ENCODE measurements at places on chromosomes 3 and 15. TPM values are rescaled to one million over a fixed set of nuclear protein-coding genes. Genes with fewer than 3 reads are reported as not detected.
A peak's percentile ranks its signal among the peaks of the same experiment; 100 is the strongest.

DNA sequence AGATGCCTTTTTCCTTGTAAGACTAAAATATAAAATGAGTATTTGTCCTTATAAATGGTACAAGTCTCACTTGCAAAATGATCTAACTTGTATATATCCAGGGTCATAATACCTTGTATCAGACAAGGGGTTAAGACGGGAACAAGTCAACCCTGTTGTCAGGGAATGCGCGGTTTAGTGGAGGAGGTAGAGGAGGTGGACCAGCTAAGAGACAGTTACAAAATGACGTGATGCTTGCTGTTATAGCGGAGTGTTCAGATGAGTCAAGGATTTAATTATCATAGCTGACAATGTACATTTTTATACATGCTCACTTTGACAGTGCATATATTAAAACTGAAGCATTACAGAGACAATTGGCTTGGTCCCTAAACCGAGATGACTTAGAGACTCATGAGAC is 26.8 kb upstream of the KLHL25 start:
- no peak for DNase-seq

DNA sequence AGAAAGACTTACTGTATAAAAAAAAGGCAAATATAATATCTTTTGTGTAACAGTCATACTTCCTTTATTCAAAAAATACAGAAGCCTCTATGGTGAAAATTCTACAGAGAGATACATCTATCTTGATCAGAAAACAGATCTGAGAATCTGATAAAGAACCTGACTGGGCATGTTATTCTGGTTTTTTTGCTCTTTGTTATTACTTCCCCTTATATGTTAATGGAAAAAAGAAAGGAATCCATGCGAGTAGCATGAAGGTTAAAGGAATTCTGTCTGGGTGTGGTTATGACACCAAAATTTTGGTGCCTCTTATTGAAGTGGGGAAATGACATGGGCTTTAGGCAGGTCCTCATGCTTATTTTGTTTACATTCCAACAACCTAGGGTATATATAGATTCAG is 81.7 kb downstream of the BCHE start:
- no peak for DNase-seq

DNA sequence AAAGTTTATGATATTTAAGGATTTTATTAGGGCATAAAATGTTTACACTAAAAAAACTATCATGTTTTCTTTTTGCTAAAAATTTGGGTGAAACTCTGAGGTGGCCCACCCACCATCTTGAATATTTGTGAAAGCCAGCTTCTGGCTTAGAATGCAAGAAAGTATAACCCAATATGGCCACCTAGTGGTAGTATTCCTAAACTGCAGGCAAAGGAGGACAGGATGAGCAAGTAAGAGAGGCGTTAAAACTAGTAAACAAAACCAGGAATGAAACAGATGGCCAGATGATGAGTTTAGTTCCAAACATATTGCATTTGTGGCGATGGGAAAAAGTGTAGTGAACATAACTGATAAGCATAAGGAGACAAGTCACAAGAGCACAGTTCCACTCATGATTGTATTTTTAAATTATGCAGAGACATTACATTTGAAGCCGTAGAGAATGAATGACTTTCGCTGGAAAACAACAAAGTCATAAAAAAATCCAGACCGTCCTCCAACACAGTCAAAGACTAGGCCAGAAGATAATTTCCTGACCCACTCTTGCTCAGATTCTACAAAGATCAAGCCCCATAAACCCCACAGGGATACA is 103.3 kb upstream of the PRTG start:
- peak; percentile 82 for DNase-seq

DNA sequence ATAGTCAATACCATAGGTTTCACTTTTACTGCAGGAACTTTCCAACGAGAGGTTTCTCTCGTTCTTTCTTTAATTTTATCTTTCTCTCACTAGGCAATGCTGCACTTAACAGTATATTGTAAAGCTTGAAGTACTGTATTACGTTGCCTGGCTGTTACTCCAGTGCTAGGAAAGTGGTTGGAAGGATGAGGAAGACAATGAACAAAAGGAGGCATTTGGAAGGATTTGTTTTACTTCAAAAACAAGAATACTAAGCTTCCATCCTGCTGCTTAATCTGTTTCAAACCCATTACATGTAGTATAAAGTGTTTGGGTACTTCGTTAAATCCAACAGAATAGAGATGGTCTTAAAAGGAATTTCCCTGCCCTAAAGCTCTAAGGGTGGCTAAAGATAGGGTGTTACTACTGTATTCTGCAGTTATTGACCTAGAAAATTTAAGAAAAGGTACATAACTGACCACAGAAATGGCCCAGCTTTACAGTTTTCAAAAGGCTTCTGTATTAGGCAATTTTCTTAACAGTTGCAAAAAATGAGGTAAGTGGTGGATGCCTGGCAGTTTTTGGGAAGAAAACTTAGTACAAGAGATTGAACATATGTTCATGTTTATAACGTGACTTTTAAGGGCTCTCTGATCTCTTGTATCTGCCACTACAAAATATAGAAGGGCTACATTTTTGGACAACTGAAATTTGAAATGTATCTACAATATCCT is 785 bp upstream of the IFT57 start:
- DNase-seq = no peak

- no peak for DNase-seq
These were observed 224.7 kb upstream of the TBC1D5 start for GRCh38 chr3:17967111-17967510.

- no peak for DNase-seq
These were observed 8.3 kb upstream of the TM4SF4 start for GRCh38 chr3:149466192-149466591.

ITIH1 gene
- not detected for total RNA-seq

DNA sequence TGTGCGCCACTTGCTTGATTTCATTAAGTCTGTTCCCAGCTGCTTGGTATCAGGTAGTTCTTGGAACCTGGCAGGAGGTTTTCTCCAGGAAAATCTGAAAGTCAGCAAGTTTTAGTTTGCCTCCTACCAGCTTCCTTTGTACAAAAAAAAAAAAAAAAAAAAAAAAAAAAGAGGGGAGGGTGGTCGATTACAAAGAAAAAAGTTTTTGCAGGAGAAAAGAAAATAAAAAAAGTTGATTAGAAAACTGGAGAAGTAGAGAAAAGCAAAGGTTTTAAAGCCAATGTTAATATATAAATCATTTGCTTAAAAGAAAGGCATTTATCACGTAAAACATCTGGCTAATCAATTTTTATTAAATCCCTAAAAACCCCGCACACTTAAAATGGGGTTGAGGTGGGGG is 5.9 kb downstream of the EPHA3 start:
- no peak for DNase-seq

DNA sequence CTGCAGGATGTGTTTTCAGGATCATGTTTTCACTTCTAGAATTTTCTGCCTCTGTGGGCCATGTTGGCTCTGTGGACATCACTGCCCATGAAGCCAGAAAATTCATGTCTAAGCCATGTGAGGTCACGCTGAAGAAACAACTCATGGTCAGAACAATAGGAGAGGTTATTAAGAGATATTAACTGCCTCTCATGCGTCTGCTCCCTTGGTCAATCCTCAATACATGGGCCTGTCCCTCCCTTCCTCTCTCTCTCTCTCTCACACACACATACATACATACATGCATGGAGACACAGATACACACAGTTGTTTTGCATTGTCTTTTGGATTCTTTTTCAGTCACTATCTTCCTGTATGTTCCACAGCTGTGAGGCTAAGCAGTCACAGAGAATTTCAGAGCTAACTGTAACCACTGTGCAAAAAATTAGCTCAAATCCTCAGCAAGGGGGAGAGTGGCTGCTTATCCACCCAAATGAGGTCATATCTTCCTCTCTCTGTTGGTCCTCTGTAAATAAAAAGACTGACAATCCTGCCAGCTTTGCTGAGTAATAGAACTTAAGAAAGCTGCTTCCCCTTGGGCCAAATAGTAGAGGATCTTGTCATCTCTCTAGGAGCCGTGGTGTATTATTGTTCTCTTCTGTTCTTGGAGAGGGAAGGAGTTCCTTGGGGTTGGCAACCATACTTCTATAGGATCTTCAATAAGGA is 45.6 kb downstream of the LRTM1 start:
- DNase-seq = no peak

MELTF gene
- total RNA-seq = 0.40 TPM

EPHB1 gene
- 4.2 TPM for total RNA-seq

SLCO2A1 gene
- 7.9 TPM for total RNA-seq

- peak; percentile 84 for DNase-seq
These were observed 457.5 kb upstream of the ALCAM start for GRCh38 chr3:104909198-104909597.

GRCh38 chr3:10524799-10525301 is 19.5 kb upstream of the ATP2B2 start:
- no peak for DNase-seq

- DNase-seq = peak; percentile 88
These were observed 78.7 kb upstream of the TGFBR2 start for GRCh38 chr3:30527720-30528119.

CD200R1 gene
- not detected for total RNA-seq

GRCh38 chr3:69865925-69866679 is 126.8 kb downstream of the MITF start:
- DNase-seq = no peak

DNA sequence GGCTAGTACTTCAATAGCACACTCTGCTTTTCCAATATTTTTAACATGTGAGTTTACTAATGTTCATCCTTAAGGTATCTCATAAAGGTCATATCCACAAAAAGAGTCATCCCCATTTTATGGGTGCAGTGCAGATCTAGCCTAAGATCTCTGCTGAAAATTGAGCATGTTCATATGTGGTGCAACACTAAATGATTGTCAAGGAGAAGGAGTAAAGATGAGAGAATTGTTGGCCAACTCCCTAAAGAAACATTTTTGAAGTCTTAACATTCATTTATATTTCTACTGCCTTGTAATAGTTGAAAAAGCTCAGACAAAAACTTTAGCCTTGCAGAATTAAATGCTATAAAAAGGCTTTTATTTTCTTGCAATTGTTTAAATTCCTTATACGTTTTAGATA is 1159.6 kb downstream of the TBL1XR1 start:
- DNase-seq = no peak

DNA sequence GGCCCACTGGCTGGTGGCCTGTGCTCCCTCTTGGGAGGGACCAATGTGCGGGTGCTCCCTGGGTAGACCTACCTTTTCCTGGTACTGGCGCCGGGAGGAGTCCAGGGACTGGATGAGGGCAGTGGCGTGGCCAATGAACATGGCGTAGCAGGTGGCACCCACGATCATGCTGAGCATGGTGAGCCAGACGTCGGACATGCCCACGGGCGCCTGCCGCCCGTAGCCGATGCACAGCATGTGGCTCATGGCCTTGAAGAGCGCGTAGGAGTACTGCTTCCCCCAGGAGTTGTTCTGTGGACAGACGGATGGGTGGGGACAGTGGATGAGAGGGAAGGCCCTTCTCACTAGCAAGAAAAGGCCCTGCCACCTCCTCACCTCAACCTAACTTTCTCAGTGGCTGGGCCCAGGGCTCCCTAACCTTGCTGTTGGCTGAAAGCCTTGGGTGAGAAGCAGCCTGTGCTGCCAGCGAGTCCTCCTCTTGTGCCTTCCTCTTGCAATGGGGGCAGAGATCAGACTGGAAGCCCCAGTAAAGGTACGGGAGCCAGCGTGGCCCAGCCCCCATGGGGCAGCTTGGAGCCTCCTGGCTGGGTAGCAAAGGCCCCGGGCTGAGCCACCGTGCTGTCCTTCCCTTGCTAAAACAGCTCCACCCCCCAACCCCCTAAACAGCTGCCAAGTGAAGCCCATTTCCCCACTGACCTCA is 39.1 kb downstream of the HCN4 start:
- DNase-seq = no peak

- DNase-seq = no peak
These were observed 72.6 kb upstream of the NSMCE3 start for GRCh38 chr15:29342201-29342600.

SI gene
- not detected for total RNA-seq

GRCh38 chr15:69323893-69324430 is 25.2 kb downstream of the PAQR5 start:
- DNase-seq = no peak

DNA sequence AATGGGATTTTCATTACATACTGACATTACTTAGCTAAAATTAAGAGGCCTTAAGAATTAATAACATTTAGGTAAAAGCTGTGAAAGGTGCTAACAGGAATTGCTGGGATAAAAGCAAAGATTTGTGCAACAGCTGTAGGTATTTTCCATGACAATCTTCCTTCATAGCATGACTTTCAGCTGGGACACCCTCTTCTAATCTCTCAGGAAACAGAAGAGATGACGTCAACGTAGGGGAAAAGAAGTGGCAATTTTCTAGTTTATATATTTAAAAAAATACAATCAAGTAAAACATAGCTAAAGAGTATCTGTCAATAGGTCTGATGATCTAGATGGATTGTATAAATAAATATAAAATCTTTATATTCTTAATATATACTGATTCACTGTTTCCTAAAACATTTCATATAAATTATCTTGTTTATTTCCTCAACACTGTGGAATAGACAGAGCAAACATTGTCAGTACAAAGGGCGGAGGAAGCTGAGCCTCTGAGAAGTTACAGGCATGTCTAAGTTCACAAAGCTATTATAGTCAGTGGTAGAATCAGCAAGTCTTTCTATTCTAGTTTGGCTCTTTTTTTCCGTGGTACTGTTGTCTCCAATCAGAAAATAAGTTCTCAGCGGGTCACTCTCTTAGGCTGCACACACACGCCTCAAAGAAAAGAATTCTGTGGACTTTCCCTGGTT is 217.0 kb downstream of the P3H2 start:
- DNase-seq = peak; percentile 83

FAM81A gene
- total RNA-seq = not detected

TMEM108 gene
- not detected for total RNA-seq

DNA sequence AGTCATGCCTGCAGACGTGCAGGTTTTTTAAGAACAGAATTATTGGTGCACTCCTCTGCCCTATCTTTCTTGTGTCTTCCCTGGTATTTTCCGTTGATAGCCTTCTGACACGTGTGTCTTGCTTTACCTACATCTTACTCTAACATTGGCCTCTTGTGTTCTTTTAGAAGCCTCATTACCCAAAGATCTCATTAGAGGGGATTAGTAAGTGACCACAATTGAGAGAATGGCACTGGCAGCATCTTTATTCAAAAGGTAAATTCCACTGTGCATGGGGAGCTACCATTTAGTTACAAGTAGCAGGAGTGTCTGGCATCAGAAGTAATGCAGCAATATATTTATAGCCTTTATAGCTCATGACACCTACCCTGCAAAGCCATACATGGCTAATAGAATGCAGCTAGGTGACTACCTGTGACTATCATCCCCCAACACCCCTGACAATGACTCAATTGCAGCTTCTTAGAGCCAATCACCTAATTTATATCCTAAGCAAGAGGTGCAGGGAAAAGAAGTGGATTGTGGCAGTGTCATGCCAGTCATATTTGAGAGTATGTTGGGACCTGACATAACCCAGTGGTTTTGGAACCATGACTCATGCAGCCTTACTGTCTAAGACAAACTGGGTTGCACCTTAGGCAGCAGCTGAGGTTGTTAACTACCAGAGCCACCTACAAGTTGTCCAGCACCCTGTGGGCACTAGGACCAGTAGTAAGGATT is 164.8 kb downstream of the GRM7 start:
- no peak for DNase-seq

Measured in lung microvascular endothelial cell (primary cell).